Gastrocnemius medialis (tissue), 4 donors: ENCODE measurements at places on chromosomes 5 and 9. TPM values are rescaled to one million over a fixed set of nuclear protein-coding genes. Genes with fewer than 3 reads are reported as not detected.
A peak's percentile ranks its signal among the peaks of the same experiment; 100 is the strongest.

GRCh38 chr9:112777914-112778313 lies 27.4 kb downstream of the SNX30 start:
- no peaks in the 10 kb centered on the region for H3K36me3 ChIP-seq
- no peak overlapping the region for H3K4me3 ChIP-seq
- no peak for DNase-seq

GRCh38 chr9:104009826-104010225 lies 84.3 kb upstream of the SMC2 start:
- no peaks in the 10 kb centered on the region for H3K4me1 ChIP-seq
- H3K4me3 ChIP-seq, result no peak overlapping the region
- no peaks in the 10 kb centered on the region for H3K27me3 ChIP-seq
- H3K36me3 ChIP-seq, result no peaks in the 10 kb centered on the region

- DNase-seq, result no peak
- no peaks in the 10 kb centered on the region for H3K27me3 ChIP-seq
- H3K4me3 ChIP-seq, result no peak overlapping the region
- no peaks in the 10 kb centered on the region for H3K4me1 ChIP-seq
- no peak overlapping the region for H3K27ac ChIP-seq
- no peaks in the 10 kb centered on the region for H3K36me3 ChIP-seq
These were observed 906.7 kb downstream of the NR2F1-AS1 start for GRCh38 chr5:92674321-92674720.

GRCh38 chr9:71985297-71985911 lies 74.0 kb downstream of the C9orf85 start:
- no peak overlapping the region for H3K4me3 ChIP-seq
- no peak for DNase-seq

DNA sequence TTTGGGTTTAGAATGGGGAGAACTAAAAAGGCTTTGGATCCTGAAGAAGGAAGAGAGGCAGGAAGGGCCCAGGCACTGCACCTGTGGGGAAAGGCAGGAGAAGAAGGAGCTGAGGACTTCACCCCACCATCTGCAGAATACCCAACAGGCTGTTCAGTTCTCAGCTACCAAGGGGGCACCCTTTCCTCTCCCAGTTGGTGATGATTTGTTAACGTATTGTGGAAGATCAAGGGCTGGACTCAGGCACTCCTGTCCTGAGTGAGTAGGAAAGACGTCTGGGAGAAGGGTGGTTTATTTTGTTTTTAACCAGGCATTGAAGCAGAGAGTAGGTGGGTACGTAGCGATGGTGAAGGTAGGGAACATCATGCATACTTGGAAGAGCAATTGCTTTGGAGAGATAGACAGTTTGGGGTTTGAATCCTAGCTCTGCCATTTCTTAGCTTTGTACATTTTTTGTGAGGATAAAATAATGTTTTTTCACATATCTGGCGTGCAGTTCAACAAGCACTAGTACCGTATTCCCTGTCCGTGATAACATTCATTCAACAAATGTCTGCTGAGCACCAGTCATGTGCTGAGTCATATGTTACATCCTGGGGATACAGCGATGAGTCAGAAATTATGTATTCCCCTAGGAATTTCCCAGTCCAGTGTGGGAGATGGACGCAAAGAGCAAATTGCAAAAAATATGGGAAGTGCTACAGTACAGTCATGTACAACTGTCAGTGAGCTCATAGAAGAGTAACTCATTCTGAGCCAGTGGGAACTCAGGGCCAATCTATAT lies 2.1 kb downstream of the MSANTD3 start:
- H3K36me3 ChIP-seq, result no peaks in the 10 kb centered on the region
- H3K27ac ChIP-seq, result peak overlapping the region; percentile 56
- peaks cover 29% of the 10 kb centered on the region for H3K4me1 ChIP-seq
- H3K4me3 ChIP-seq, result no peak overlapping the region

OR1L8 gene
- total RNA-seq, result not detected

- no peaks in the 10 kb centered on the region for H3K4me1 ChIP-seq
- no peak overlapping the region for H3K4me3 ChIP-seq
- DNase-seq, result no peak
- H3K27ac ChIP-seq, result no peak overlapping the region
These were observed 5.7 kb downstream of the GCNT1 start for GRCh38 chr9:76464706-76465105.

DNA sequence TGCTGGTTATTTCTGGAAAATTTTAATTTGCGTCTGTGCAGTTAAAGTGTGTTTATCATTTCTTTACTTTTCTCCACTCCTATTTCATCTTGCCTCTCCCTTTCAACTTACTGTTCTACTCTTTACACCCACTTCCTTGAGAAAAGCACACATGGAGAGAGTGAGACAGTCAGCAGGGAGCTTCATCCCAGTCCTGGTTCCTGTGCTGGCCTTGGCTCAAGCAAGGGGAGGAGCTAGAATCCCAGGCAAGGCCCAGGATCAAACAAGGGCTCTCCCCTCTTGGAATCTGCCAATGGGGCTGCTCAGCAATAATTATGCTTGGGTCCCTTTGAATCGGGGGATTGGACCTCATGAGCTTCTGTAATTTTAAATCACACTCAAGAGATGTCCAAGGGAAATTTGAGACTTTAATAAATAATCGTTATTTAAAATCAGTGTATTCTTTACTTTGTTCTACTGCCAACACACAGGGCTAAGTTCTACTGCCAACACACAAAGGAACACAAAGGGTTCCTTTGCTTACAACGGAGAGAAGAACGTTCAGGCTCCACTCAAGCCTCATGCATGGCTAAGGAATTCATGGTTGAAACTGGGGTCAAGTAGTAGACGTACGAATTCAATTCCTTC lies 439.3 kb upstream of the DAB2 start:
- H3K4me3 ChIP-seq, result no peak overlapping the region
- H3K4me1 ChIP-seq, result no peaks in the 10 kb centered on the region
- H3K27ac ChIP-seq, result no peak overlapping the region
- no peaks in the 10 kb centered on the region for H3K27me3 ChIP-seq

DNA sequence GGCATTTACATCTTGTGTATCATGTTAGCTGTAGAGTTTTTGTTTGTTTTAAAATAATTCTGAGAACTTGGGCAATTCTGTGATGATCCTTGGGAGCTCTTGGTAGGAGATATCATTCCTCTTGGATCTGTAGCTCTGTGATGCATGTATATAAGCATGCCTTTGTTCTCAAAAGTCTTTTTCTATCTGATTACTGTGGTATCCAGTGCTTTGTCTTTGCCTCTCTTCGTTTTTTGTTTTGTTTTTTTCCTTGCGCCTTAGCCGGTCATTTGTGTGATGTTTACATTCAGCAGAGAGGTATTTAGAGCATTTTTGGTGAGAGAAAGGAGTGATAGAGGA lies 110.0 kb downstream of the PAM start:
- peak overlapping the region; percentile 93 for H3K27ac ChIP-seq
- no peaks in the 10 kb centered on the region for H3K36me3 ChIP-seq
- peak overlapping the region; percentile 67 for H3K4me3 ChIP-seq
- no peaks in the 10 kb centered on the region for H3K27me3 ChIP-seq

TMEFF1 gene
- not detected for total RNA-seq

SHISAL2B gene
- total RNA-seq, result not detected

DNA sequence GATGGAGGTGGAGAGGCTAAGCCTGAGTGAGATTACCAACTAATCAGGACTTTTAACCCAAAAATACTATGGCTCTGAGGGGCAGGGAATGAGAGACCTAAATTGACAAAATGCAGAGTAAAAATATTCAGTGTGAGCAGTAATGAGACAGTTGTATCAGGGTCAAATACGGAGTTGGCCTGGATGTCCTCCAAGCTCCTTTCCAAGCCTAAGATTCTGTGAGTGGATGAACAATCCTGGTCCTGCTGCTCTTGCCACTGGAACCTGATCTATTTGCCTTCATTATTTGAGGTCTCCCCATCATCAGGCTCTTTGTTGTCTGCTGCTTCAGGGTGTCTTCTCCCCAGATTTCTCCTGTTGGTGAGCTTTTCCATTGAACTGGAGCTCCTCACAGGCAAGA lies 1.1 kb downstream of the PDCD1LG2 start:
- H3K27me3 ChIP-seq, result no peaks in the 10 kb centered on the region
- H3K27ac ChIP-seq, result peak overlapping the region; percentile 55
- no peaks in the 10 kb centered on the region for H3K36me3 ChIP-seq
- no peak overlapping the region for H3K4me3 ChIP-seq
- DNase-seq, result no peak
- H3K4me1 ChIP-seq, result peaks cover 25% of the 10 kb centered on the region

SLC36A2 gene
- 22.9 TPM for total RNA-seq

DNA sequence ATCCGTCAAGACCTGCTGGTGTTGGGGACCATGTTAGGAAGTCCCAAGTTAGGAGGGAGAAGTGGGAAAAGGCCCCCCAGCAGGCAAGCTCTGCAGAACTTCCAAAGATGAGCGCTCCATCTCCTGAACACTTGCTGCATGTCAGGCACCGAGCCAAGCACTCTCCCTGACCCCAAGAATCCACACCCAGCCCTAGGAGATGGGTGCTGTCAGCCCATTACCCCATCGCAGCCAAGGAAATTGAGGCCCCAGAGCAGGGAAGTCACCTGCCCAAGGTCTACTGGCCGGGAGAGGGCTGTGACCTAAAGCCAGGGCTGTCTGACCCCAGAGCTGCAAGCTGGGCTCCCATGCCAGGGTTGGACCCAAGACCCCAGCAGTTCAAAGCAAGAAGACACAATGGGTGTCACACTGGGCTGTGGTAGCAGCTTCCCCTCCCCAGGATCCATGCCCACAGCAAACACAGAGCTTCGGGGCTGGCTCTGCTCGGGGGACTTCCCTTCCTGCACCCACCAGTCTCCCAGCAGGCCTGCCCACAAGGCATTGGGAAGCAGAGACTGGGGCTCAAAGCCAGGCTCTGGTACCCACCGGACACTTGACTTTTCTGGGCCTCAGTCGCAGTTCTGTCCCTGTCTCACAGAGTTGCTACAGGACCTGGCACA lies 13.5 kb downstream of the EEIG1 start:
- no peak for DNase-seq
- H3K27me3 ChIP-seq, result no peaks in the 10 kb centered on the region
- H3K4me1 ChIP-seq, result peaks cover 58% of the 10 kb centered on the region
- no peak overlapping the region for H3K27ac ChIP-seq
- H3K4me3 ChIP-seq, result no peak overlapping the region

GRCh38 chr5:141958113-141958512 lies at the start of gene PCDH12:
PCDH12 (minus strand) TSS chr5:141958202; CDS start chr5:141957851, 351 bp downstream.
- H3K36me3 ChIP-seq, result no peaks in the 10 kb centered on the region
- H3K4me1 ChIP-seq, result no peaks in the 10 kb centered on the region
- peak within 1 kb of the TSS; percentile 64 for H3K27ac ChIP-seq
- H3K27me3 ChIP-seq, result no peaks in the 10 kb centered on the region
- DNase-seq, result no peak

DNA sequence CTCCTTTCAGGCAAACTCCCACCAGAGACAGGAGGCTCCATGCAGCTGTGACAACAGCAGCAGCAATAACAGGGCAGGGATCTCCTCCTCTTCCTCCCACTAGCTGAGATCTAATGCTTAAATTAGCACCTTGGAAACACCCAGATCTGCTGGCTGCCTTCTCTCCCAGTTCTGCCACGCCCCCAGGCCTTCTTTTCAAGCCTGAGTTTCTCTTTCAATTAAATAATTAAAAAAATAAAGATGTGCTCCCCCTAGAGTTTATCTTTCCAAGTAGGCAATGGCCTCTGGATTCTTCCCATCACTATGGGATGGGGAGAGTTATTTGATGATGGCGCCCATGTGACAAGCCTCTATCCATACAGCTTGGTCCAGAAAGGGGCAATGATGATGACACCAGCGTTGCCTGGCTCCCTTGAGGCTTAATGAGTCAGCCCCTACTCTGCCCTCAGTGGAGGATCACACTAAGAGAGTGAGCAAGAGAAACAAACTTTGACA lies 3.8 kb downstream of the FAM219A start:
- no peaks in the 10 kb centered on the region for H3K36me3 ChIP-seq
- H3K27me3 ChIP-seq, result no peaks in the 10 kb centered on the region
- H3K4me1 ChIP-seq, result peaks cover 68% of the 10 kb centered on the region
- peak overlapping the region; percentile 43 for H3K27ac ChIP-seq
- DNase-seq, result no peak

DNA sequence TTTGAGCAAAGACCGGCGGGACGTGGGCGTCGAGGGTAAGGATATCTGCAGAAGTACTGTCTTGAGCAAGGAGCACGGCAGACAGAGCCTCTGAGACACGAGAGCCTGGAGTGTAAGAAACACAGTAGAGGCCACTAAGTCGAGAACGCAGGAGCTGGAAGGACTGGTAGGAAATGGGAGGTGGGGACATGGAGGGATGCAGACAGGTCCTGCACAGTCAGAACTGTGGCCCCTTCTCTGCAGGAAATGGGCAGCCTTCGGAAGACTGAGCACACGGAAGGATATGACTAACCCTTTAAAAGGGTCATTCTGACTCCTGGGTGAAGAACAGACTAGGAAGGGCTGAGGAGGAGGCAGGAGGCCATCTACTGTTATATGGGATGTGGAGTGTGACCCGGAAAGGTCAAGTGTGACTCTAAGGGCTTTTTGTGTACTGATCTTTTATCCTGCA lies 1.4 kb upstream of the CAMSAP1 start:
- no peaks in the 10 kb centered on the region for H3K27me3 ChIP-seq
- H3K4me3 ChIP-seq, result peak overlapping the region; percentile 70
- peak overlapping the region; percentile 92 for H3K27ac ChIP-seq
- DNase-seq, result no peak
- H3K4me1 ChIP-seq, result peaks cover 35% of the 10 kb centered on the region
- peaks cover 22% of the 10 kb centered on the region for H3K36me3 ChIP-seq

ABLIM3 gene
- total RNA-seq, result 72.6 TPM

GRCh38 chr9:38708759-38709158 lies 11.2 kb downstream of the FAM240B start:
- no peak overlapping the region for H3K27ac ChIP-seq
- H3K36me3 ChIP-seq, result no peaks in the 10 kb centered on the region
- H3K4me1 ChIP-seq, result no peaks in the 10 kb centered on the region
- no peaks in the 10 kb centered on the region for H3K27me3 ChIP-seq
- DNase-seq, result no peak

GRCh38 chr9:91187311-91187964 lies 174.3 kb downstream of the AUH start:
- peak overlapping the region; percentile 40 for H3K27ac ChIP-seq
- no peak for DNase-seq
- no peaks in the 10 kb centered on the region for H3K36me3 ChIP-seq
- H3K4me1 ChIP-seq, result peaks cover 12% of the 10 kb centered on the region
- no peaks in the 10 kb centered on the region for H3K27me3 ChIP-seq

DNA sequence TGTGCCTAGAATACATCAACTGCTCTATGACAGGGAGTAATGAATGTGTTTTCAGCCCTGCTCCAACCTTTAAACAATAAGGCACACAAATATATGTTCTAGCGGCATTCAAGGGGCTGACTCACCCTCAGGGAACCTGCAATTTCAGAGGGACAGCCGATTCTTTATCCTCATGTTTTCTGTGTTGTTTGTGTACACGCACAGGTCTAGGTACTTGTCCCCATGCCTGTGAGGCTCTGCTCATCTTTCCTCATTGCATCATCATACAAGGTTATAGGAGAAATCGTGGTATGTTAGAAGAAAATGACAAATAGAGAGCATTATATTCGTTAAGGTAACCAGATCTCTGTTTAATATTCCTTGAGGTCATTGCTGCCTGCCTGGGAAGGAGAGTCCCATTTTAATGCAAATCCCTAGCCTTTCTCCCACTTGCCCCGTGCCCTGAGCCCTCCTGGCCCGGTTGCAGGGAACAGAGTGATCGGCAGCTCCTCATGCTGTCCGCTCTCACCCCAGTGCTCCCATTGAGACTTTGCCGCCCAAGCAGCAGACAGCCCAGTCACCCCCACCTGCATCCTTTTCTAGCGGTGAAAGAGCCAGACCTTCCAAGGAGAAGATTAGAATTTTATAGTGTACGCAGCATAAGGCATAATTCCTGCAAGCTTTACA lies 14.6 kb downstream of the MAP1B start:
- H3K27me3 ChIP-seq, result no peaks in the 10 kb centered on the region
- no peaks in the 10 kb centered on the region for H3K36me3 ChIP-seq
- H3K4me1 ChIP-seq, result no peaks in the 10 kb centered on the region
